Gastrocnemius medialis (tissue), 4 donors: ENCODE measurements at places on chromosomes 6 and 20.

- DNase-seq, result peak; percentile 34
These were observed 52.0 kb downstream of the ITCH start for GRCh38 chr20:34415079-34415478.

GRCh38 chr20:62908971-62909791 lies 17.1 kb downstream of the DIDO1 start:
- no peak for DNase-seq

DNA sequence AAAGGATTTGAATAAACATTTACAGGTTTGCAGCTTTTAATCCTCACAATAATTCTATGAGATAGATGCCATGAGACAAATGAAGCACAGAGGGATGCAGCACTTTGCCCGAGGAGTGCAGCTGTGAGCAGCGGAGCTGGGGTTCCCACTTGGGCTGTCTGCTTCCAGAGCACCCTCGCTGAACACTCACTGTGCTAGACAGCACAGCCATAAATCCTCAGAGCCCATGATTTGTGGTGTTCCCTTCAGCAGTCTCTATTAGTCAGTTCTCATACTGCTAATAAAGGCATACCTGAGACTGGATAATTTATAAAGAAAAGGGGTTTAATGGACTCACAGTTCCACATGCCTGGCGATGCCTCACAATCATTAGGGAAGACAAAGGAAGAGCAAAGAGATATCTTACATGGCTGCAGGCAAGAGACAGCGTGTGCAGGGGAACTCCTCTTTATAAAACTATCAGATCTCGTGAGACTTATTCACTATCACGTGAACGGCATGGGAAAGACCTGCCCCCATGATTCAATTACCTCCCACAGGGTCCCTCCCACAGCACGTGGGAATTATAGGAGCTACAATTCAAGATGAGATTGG lies 25.3 kb upstream of the CTAGE9 start:
- no peak for DNase-seq

DNA sequence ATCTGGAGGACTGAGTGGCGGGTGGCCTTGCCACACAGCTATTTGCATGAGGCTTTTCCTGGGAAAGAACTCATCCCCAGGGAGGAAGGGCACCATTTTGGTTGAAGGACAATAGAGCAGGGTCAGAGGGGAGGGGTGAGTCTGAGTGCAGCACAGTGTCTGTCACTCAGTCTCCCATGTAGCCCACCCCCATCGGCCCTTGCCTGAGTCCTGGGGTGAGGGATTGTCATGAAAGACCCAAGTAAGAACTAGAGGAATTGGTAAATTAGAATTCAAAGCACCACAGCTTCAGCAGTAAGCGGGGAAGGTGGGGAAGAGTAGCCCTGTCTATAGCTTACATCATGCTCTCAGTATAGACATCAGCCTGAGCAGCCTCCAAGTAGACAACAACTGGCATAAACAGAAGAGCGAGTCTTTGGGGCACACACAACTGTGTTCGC lies 90.4 kb upstream of the TMEM30A start:
- no peak for DNase-seq

DNA sequence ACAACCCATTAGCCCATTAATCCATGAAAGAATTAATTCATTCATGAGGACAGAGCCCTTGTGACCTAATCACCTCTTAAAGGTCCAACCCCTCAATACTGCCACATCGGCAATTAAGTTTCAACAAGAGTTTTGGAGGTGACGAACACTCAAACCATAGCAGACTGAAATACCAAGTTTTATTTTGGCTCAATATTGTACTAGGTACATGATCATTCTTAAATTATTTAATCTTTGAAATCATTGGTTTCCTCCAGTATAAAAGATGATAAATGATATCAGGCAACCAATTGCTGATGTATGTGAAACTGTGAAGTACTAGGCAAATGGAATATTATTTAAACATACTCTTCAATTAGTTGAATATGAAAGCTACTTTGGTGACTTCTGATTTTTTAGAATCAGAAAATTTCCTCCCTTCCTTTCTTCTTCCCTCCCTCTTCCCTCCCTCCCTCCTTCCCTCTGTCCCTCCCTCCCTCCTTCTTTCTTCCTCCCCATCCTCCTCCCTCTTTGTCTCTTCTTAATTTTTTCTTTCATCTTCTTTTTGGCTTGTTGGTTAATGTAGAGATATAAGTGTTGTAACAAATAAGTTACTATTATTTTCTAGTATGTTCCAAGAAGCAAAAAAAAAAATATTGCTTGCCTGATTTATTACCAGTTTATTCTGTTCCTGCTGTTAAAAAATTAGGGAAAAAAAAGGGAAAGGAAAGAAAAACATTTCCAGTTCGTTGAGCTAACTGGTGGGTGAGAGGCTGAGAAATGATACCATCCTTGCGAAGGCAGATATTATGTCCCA lies 233.9 kb upstream of the ZNF217 start:
- no peak for DNase-seq

DNA sequence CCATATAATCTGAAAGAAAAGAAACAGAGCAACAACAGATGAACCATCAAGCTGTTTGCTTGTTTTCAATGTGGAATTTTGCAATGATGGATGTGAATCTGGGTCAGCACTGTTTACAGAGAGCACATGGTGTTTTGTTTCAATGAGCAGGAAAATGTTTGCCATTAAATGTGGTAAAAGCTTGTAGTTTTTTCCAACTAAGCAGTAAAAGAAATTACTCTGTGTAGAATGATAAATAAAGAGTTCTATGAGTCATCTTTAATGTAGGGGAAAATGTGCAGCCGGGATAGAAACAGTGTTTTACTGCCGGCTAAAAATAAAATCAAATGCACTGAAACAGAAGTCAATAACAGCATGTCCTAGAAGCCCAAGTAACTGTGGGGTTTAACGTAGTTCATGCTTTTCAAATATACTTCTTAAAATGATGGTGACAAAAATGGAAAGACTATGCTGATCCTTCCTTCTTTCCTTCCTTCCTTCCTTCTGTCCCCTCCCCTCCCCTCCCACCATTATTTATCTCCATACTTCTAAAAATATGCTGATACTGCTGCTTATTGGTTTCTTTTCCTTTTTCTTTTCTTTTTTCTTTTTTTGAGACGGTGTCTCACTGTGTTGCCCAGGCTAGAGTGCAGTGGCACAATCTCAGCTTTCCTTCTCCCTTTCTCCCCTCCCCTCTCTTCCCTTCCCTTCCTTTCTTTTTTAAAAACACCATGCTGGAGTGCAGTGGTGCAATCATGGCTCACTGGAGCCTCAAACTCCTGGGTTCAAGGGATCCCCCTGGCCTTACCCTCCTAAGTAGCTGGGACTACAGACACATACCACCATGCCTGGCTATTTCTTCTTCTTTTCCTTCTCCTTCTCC lies 6.3 kb upstream of the NAA20 start:
- DNase-seq, result no peak

- peak; percentile 82 for DNase-seq
These were observed at the start of gene TCFL5 for GRCh38 chr20:62861726-62862336. Gene TCFL5 (minus strand): TSS chr20:62861822. CDS start chr20:62861670, 152 bp downstream.

DNA sequence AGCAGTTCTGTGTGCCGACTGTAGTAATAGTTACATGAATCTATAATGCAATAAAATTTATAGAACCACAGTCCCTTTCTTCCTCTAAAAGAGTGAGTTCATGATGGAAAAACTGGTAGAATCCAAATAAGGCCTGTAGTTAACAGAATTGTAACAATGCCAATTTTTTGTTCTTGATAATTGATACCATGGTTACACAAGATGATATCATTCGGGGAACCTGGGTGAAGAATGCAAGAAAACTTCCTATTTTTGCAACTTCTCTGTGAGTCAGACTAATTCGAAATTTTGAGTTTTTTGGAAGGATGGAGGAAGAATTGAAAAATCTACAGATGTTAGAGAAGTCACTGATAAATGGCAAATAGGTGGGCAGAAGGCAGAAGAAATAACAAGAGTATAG lies 381.8 kb downstream of the CDKAL1 start:
- no peak for DNase-seq

- no peak for DNase-seq
These were observed 110.1 kb upstream of the HS3ST5 start for GRCh38 chr6:114452785-114453401.

GRCh38 chr6:163180874-163181541 lies 233.5 kb upstream of the QKI start:
- peak; percentile 64 for DNase-seq

DNA sequence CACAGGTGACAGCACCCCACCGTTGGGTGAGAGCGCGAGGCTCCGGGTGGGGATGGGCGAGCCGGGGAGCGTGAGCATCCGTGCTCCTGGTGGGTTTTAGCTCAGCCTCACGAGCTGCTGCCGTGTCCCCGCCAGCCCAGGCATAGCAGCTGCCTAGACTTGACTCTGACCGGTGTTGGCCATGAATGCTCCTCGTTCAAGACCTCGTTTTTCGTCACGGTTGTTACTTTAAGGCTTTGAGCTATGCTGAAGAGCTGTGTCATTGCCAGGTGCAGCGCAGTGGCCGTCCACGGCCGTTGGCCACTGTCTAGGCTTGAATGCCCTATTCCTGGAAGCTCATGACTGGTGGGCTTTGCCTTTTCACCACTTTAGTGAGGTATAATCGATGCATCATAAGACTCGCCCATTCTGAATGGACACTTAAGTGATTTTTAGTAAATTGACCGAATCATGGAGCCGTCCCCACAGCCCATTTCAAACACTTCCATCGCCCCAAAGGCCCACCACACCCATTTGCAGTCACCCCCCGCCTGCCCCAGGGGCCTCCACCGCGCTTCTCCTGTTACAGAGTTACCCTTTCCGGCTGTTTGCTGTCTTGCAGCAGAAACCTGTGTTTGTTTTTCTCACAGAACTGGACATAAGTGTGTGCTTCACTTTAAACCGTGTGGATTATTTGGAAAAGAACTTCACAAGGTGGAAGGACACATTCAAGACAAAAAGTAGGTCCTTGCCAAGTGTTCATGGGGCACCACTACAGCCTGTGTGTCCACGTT lies 21.4 kb upstream of the ADRM1 start:
- DNase-seq, result no peak

DNA sequence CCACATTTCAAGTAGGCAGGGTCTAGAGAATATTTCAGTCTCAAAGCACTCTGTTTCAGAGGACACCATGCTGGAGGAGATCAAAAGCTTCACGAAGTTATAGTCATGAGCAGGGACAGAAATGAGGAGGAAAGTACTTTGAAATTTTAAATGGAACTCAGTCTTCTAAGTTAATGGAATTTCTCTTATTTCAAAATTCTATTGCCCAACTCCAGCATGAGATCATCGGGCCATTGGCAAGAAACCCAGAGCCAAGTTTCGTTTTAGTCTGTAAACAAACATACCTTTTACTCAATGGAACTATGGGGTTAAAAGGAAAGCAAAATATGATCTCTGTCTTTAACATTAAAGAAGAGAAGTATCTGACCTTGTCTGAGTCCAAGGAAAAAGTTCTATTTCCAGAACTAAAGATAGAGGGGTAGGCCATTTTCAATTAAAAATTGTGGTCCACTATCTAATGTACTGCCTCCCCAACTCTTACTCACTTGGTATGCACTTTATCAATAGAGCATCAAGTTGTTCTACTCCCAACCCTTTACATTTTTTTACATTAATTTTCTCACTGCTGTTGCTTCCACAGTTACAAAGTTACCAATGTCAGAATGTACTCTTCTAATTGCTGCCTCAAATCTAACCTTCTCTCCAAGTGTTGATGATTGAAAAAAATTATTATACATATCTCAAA lies 235.3 kb upstream of the NRSN1 start:
- no peak for DNase-seq

- DNase-seq, result no peak
These were observed 135.6 kb downstream of the HIVEP1 start for GRCh38 chr6:12147557-12148316.
